ENCODE measurements at places on chromosomes 11 and 22.

GRCh38 chr11:83566950-83567349, 280.8 kb upstream of the CCDC90B start:
- no peak overlapping the region for H3K27ac ChIP-seq
- no peaks in the 10 kb centered on the region for H3K27me3 ChIP-seq
- DNase-seq: peak; percentile 16
- no peak overlapping the region for H3K4me3 ChIP-seq
- no peaks in the 10 kb centered on the region for H3K4me1 ChIP-seq
- no peaks in the 10 kb centered on the region for H3K36me3 ChIP-seq

GRCh38 chr11:65637794-65638419, at the start of gene SIPA1:
TSS of gene SIPA1 (plus strand) at chr11:65638101. CDS start at chr11:65640922, 2,821 bp downstream.
- peaks cover 11% of the 10 kb centered on the region for H3K4me1 ChIP-seq
- H3K27ac ChIP-seq: peak within 1 kb of the TSS; percentile 51
- no peaks in the 10 kb centered on the region for H3K27me3 ChIP-seq
- no peaks in the 10 kb centered on the region for H3K36me3 ChIP-seq

DNA sequence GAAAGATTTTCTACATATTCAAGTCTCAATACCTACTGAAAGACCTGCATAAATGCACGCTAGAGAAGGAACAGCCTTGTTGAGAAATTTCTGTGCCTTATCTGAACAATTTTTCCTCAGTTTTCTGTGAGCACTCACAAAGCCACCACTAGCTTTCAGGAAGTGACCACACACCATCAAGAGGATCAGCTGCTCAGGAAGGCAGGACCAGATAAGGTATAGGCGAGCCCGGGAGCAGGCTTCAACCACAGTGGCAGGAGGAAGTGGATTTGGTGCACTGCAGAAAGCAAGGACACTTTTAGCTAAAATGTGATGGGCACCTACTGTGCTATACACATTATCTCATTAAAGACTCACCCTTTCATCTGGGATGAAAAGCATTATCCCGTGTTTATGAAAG, 220.8 kb downstream of the RAB38 start:
- H3K36me3 ChIP-seq: no peaks in the 10 kb centered on the region
- H3K4me3 ChIP-seq: no peak overlapping the region
- no peak overlapping the region for H3K27ac ChIP-seq
- DNase-seq: no peak
- H3K4me1 ChIP-seq: no peaks in the 10 kb centered on the region

GRCh38 chr11:121336279-121336937, 43.8 kb downstream of the SC5D start:
- no peak overlapping the region for H3K27ac ChIP-seq
- no peaks in the 10 kb centered on the region for H3K36me3 ChIP-seq
- peaks cover 32% of the 10 kb centered on the region for H3K27me3 ChIP-seq
- H3K4me1 ChIP-seq: no peaks in the 10 kb centered on the region
- DNase-seq: no peak

DNA sequence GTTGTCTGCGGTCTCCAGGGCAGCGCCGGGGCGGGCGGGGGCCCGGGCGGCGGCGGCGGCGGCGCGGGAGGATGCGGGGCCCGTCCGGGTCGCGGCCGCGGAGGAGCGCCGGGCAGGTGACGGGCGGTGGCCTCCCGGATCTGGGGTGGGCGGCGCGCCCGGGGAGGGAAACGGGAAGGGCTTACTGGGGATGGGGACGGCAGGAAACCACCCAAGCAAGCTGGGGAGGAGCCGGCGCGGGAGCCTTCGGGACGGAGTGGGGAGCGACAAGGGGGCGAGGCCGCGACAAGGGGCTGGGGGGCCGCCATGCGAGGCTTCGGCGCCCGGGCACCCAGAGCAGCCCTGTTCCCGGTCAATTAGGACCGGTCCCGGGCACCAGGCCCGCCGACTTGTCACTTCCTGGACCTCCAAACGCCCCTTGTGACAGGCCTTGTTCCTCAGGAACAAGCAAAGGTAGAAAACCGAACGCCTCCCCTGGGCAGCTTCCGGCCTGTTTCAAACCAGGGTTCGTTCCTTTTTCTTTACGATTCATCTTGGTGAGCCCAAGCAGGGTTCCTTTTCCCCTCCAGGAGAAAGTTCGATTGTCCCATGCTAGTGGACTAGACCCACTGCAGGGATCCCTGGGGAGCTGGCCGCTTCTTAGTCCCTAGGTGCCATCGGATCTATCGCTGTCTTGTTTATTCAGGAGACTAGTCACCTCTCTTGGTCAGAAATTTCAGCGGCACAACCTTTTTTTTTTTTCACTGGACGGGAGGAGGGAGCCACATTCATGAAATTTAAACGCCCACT, 492 bp downstream of the JHY start:
- no peak overlapping the region for H3K27ac ChIP-seq
- H3K27me3 ChIP-seq: peaks cover 34% of the 10 kb centered on the region
- peaks cover 14% of the 10 kb centered on the region for H3K4me1 ChIP-seq
- peak overlapping the region; percentile 50 for H3K4me3 ChIP-seq
- DNase-seq: no peak
- H3K36me3 ChIP-seq: no peaks in the 10 kb centered on the region

GRCh38 chr22:17924076-17924475, 100.3 kb downstream of the MICAL3 start:
- no peak overlapping the region for H3K27ac ChIP-seq
- DNase-seq: no peak
- no peaks in the 10 kb centered on the region for H3K27me3 ChIP-seq
- peaks cover 50% of the 10 kb centered on the region for H3K4me1 ChIP-seq

DNA sequence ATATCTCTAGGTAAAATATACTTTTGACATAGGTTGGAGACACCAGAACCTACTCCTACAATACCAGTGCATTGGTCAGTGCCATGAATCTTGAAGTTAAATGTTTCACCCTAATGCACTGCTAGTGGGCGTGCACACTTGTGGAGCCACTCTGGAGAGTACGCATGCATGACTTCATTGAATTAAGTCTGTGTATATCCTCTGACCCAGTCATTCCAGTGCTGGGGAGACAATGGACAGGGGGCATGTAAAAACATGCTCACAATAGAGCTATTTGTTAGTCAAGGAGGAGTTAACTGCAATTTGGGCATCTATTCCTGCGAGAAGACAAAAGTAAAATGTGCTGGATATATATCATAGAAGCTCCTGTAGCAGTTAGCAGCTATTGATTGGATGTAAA, 335.4 kb upstream of the NCAM1 start:
- DNase-seq: no peak
- H3K27me3 ChIP-seq: no peaks in the 10 kb centered on the region
- no peak overlapping the region for H3K27ac ChIP-seq
- H3K36me3 ChIP-seq: no peaks in the 10 kb centered on the region
- no peaks in the 10 kb centered on the region for H3K4me1 ChIP-seq

- peak; percentile 6 for DNase-seq
- no peaks in the 10 kb centered on the region for H3K27me3 ChIP-seq
- no peak overlapping the region for H3K27ac ChIP-seq
- no peak overlapping the region for H3K4me3 ChIP-seq
- H3K4me1 ChIP-seq: no peaks in the 10 kb centered on the region
- H3K36me3 ChIP-seq: no peaks in the 10 kb centered on the region
Measured at GRCh38 chr11:100515087-100515486, 172.0 kb upstream of the ARHGAP42 start.

GRCh38 chr11:2393111-2393868, 7.3 kb upstream of the TSSC4 start:
- H3K4me1 ChIP-seq: peaks cover 6% of the 10 kb centered on the region
- H3K36me3 ChIP-seq: peaks cover 10% of the 10 kb centered on the region
- H3K27ac ChIP-seq: no peak overlapping the region

DNA sequence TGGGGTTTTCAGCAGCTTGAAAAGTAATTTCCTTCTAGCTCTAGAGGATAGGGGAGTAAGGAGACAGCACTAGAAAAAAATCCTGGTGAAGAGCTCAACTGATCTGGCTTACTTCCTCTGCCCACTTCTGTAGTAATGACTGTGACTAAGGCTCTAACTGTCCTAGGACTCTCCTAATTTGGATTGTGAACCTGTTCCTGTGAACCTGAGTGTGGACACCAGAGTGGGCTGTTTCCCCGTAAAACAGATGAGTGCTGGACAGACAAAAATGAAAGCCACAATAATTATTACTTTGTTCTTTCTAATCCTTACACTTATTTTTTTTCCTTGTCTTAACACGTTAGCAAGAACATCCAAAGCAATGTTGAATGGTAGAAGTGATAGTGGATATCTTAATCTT, 154.1 kb downstream of the AASDHPPT start:
- H3K27me3 ChIP-seq: no peaks in the 10 kb centered on the region
- no peaks in the 10 kb centered on the region for H3K4me1 ChIP-seq
- no peak for DNase-seq
- no peak overlapping the region for H3K27ac ChIP-seq

GRCh38 chr11:112784323-112785073, 176.7 kb upstream of the NCAM1 start:
- peak overlapping the region; percentile 28 for H3K27ac ChIP-seq
- no peak overlapping the region for H3K4me3 ChIP-seq
- H3K27me3 ChIP-seq: no peaks in the 10 kb centered on the region

GRCh38 chr11:19988598-19988997, 171.7 kb downstream of the DBX1 start:
- no peak overlapping the region for H3K4me3 ChIP-seq
- no peaks in the 10 kb centered on the region for H3K36me3 ChIP-seq
- peak overlapping the region; percentile 86 for H3K27ac ChIP-seq
- H3K27me3 ChIP-seq: no peaks in the 10 kb centered on the region
- DNase-seq: peak; percentile 78

- H3K4me3 ChIP-seq: no peak overlapping the region
- H3K36me3 ChIP-seq: no peaks in the 10 kb centered on the region
- peak; percentile 51 for DNase-seq
- no peak overlapping the region for H3K27ac ChIP-seq
- H3K4me1 ChIP-seq: peaks cover 15% of the 10 kb centered on the region
Measured at GRCh38 chr11:96748639-96749370, 359.0 kb downstream of the JRKL start.

DNA sequence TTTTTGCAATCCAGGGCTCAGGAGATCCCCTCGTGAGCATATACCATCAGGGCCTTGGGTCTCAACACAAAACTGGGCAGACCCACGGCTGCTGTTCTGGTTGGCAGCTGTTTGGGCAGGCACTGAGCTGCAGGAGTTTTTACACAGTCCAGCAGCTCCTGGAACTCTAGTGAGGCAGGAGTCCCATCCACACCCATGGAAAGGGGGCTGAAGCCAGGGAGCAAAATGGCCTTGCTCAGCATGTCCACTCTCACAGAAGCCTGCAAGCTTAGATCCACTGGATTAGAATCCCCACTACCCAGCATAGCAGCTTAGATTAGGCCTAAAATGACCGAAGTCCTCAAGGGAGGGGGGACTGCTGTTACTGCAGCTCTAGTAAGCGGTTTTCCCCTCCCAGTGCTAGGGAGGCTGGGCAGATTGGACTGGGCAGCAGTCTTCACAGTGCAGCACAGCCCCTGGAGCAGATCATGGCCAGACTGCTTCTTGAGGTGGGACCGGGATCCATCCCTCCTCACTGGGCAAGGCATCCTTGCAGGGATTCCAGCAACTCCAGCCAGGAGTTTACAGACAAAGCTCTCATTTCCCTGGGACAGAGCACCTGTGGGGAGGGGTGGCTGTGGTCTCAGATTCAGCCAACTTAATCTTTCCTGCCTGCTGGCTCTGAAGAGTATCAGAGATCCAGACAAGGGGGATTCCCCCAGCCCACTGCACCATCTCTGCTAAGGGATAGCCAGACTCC, 36.4 kb upstream of the CARD16 start:
- H3K27ac ChIP-seq: no peak overlapping the region
- no peak overlapping the region for H3K4me3 ChIP-seq
- H3K4me1 ChIP-seq: no peaks in the 10 kb centered on the region
- no peaks in the 10 kb centered on the region for H3K36me3 ChIP-seq

DNA sequence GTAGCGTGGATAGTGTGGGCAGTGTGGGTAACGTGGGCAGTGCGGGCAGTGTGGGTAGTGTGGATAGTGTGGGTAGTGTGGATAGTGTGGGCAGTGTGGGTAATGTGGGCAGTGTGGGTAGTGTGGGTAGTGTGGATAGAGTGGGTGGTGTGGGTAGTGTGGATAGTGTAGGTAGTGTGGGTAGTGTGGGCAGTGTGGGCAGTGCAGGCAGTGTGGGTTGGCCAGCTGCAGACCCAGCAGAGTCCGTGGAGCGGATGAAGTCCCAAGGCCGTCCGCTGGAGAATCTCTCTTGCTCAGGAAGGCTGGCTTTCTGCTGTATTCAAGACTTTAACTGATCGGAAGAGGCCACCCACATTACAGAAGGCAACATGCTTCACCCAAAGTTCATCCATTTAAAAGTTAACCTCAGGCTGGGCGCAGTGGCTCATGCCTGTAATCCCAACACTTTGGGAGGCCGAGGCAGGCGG, 26.1 kb upstream of the KRTAP5-6 start:
- H3K4me1 ChIP-seq: peaks cover 14% of the 10 kb centered on the region
- H3K36me3 ChIP-seq: no peaks in the 10 kb centered on the region
- H3K4me3 ChIP-seq: no peak overlapping the region
- no peaks in the 10 kb centered on the region for H3K27me3 ChIP-seq
- no peak for DNase-seq

DNA sequence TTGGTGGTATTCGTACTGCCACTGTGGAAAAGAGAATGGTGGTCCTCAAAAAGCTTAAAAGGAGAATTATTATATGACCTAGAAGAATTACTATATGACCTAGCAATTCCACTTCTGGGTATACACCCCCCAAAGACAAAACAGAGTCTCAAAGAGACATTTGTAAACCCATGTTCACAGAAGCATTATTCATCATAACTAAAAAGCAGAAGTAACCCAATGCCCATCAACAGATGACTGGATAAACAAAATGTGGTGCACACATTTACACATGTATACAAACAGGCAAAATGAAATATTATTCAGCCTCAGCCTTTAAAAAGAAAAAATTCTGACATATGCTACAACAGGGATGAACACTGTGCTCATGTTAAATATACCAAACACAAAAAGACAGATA, 89.4 kb downstream of the ARHGAP32 start:
- H3K27me3 ChIP-seq: no peaks in the 10 kb centered on the region
- no peaks in the 10 kb centered on the region for H3K36me3 ChIP-seq
- H3K27ac ChIP-seq: no peak overlapping the region
- DNase-seq: no peak

- H3K4me1 ChIP-seq: peaks cover 42% of the 10 kb centered on the region
- DNase-seq: no peak
- H3K4me3 ChIP-seq: no peak overlapping the region
- H3K36me3 ChIP-seq: no peaks in the 10 kb centered on the region
- peak overlapping the region; percentile 89 for H3K27ac ChIP-seq
Measured at GRCh38 chr11:30481796-30482195, 104.4 kb downstream of the MPPED2 start.

GRCh38 chr22:40211476-40212054, 33.8 kb downstream of the TNRC6B start:
- peak overlapping the region; percentile 67 for H3K27ac ChIP-seq
- no peaks in the 10 kb centered on the region for H3K27me3 ChIP-seq
- no peak overlapping the region for H3K4me3 ChIP-seq
- H3K4me1 ChIP-seq: peaks cover 15% of the 10 kb centered on the region
- no peak for DNase-seq
